GM04504 (cell line): ENCODE measurements at places on chromosomes 13 and 19.

DNA sequence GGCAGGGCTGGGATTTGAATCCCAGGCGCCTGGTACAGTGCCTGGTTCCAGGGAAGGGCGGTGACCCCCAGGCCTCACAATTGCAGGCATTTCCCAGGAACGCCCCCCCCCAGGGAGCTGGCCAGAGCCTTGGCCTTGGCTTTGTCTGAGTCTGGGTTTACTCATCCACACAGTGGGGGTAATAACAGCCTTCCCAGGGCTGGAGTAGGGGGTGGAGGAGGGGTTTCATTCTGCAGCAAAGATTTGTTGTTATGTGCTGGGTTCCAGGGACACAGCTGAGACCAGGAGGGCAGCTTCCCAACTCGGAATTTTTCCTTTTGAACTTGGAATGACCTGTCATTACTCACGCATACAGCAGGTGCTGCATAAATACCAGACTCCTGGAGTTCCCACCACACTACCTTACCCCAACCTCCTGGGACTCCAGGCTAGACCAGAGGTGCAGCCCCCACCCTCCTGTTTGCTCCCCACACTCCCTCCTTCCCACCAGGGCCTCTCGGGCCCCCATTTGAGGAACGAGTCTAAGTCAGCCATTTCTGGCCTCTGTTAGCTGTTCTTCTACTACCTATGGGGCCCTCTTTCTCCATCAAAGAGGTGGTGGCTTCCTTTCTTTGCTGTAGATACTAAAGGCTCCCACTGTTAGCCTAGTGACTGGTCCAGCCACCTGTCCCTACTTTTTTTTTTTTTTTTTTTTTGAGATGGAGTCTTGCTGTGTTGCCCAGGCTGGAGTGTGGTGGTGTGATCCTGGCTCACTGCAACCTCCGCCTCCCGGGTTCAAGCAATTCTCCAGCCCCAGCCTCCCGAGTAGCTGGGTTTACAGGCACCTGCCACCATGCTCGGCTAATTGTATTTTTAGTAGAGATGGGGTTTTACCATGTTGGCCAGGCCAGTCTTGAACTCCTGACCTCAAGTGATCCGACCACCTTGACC is 1.6 kb upstream of the ADAMTS10 start:
- no peak for DNase-seq

DNA sequence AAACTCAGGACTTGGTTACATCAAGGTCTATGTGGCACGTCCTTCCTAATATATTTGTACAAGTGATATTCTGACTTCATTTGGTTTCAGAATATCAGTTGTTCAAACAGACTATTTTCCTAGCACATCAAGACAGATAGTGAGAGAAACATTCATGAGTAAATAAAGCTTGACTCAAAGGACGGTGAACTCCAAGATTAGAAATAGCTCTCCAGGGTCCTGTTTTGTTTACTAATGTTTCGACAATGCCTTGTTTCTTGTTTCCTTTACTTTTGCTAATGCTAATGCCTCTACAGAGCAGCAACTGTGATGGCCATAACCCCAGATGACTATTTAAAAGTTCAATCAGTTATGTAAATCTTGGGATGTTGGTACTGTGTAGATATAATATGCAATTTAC is 313.9 kb downstream of the KLF12 start:
- DNase-seq = no peak

- DNase-seq = no peak
Measured at GRCh38 chr13:104086210-104086609, 1020.0 kb upstream of the SLC10A2 start.

GRCh38 chr13:114142640-114143490 is 10.4 kb upstream of the RASA3 start:
- DNase-seq = no peak

- no peak for DNase-seq
Measured at GRCh38 chr19:40745402-40745780, 4.9 kb downstream of the ACTMAP start.

- no peak for DNase-seq
Measured at GRCh38 chr19:49488046-49488862, 846 bp downstream of the RPL13A start.

- DNase-seq = no peak
Measured at GRCh38 chr13:34422956-34423355, 519.1 kb upstream of the NBEA start.

DNA sequence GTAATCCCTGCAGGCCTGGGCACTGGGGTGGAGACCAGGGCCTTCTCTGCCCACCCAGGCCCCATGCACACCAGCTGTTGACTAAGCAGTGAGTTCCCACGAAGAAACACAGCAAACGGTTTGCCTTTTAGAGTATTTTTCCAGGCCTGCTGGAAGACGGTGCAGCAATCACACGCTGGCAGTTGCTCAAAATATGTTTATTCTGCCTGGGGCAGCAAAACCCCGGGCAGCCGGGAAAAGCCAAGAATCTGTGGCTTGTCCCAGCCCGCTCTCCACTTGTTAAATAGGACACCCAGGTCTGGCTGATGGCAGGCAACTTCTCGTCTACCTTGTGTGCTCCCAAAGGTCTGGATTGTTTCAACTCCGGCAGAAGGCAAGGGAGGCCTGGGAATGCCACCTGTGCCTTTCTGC is 40.8 kb downstream of the GGACT start:
- no peak for DNase-seq

DNA sequence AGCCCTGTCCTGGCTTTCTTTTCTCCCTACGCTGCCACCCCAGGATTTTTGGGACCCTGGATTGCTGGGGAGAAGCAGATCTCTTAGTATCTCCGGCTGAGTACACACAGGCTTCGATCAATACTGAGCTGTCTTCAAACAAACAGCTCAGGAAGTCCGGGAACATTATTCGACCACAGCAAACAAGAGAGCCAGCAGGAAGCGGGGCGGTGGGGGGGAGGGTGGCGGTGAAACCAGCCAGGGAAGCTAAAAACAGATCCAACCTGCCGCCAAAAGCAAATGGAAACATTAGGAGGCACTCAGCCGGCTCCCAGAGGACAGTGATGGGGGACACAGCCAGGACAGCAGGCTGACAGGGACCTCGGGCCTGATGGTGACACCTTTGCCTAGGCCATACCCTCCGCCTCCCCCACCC is 12.2 kb upstream of the BCAM start:
- DNase-seq = no peak

DNA sequence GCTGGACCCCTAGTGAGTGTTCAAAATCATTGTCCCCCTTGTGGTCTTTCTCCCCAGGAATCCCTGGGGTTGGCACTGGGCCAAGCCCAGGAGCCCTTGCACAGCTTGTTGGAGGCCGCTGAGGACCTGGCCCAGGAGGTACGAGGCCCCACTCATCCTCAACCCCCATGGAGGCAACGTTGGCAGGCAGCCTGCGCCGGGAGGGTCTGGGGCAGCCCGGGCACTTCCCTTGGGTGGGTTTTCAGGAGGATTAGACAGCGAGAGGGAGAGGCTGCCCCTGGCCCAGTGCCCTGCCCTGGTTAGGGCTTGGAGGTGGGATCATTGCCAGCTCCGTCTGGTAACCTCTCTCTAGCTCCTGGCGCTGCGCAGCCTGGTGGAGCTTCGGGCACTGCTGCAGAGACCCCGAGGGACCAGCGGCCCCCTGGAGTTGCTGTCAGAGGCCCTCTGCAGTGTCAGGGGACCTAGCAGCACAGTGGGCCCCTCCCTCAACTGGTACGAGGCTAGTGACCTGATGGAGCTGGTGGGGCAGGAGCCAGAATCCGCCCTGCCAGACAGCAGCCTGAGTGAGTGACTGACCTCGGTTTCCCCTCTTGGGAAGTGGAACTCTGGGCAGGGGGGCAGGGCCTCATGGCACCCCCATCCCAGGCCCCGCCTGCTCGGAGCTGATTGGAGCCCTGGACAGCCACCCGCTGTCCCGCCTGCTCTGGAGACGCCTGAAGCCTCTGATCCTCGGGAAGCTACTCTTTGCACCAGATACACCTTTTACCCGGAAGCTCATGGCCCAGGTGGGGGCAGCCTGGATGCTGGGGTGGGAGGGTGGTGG is 3.0 kb downstream of the ABCA7 start:
- no peak for DNase-seq

GRCh38 chr13:102913914-102914313 is 68.1 kb downstream of the ERCC5 start:
- DNase-seq = peak; percentile 10

GRCh38 chr19:52274191-52274590 is 4.8 kb downstream of the ZNF766 start:
- DNase-seq = no peak

DNA sequence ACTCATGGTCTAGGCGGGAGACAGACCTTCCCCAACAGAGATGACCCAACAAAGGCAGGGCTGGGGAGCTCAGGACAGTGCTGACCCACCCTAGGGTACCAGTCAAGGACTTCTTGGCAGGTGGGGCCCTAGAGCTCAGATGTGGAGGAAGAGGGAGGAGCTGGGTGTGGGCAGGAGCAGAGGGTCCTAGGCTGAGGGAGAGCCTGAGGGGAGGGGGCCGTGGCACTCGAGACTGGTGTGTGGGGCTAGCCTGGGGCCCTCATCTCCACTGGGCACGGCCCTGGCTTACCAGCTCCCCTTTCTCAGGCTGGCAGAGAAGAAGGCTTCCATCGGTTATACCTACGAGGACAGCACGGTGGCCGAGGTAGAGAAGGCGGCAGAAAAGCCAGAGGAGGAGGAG is 18.6 kb downstream of the CLASRP start:
- no peak for DNase-seq

DNA sequence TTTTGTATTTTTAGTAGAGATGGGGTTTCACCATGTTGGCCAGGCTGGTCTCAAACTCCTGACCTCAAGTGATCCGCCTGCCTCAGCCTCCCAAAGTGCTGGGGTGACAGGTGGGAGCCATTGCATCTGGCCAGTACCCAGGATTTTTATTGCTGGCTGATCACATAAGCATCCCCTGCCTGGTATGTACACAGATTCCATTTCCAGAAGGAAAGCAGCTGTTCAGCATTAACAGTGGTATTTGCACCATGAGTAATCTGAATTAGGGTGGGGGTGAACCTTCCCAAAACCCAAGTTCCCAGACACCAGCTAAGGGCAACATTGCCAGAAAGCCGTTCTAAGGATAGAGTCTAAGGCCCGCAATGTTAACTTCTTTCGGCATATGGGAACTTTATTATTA is 7.3 kb downstream of the ZNF555 start:
- DNase-seq = peak; percentile 35

GRCh38 chr19:56139847-56140582 is 1.1 kb upstream of the ZNF444 start:
- DNase-seq = no peak

GRCh38 chr13:77701305-77701704 is 3.8 kb downstream of the SLAIN1 start:
- DNase-seq = no peak

DNA sequence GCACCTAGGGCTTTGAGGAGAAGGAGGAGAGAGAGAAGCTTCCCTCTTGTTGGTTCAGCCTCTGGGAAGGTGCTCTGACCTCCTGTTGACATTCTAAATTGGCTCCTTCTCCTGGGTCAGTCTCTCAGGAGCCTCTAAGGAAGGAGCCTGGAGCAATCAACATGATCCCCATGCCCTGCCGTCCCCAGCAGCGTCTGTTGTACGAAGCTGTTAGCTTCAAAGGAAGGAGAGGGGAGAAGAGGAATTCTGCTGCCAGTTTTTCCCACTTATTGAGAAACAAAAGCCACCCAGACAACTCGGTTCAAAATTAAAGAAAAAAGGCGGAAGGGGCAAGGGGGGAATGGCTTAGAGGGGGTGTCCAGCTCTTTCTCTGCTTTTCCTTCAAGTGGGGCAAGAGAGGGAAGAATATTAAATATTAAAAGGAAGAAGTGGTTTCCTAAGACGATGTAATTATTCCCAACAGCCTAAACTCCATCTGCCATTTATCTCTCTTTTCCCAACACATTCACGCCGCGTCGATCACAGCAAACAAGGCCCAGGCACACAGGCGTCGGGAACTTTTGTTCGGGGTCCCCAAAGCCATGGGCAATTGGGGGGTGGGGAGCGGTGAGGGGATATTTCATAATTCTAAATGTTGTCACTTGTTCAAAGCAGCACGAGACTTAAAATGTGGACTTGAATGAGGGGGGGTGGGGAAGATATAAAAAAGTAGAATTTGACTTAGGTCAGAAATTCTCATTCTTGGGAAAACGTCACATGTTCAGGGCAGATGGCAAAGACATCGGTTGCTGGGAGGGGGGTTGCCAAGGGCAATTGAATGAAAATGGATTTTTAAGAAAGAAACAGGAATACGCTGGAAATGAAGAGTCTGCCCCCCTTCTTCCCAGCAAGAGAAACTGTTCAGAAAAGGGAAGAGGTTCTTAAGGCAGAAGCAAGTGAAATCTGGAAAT is 116.8 kb upstream of the CACNA1A start:
- DNase-seq = no peak

- peak; percentile 39 for DNase-seq
Measured at GRCh38 chr13:21837841-21838551, 167.1 kb downstream of the FGF9 start.

DNA sequence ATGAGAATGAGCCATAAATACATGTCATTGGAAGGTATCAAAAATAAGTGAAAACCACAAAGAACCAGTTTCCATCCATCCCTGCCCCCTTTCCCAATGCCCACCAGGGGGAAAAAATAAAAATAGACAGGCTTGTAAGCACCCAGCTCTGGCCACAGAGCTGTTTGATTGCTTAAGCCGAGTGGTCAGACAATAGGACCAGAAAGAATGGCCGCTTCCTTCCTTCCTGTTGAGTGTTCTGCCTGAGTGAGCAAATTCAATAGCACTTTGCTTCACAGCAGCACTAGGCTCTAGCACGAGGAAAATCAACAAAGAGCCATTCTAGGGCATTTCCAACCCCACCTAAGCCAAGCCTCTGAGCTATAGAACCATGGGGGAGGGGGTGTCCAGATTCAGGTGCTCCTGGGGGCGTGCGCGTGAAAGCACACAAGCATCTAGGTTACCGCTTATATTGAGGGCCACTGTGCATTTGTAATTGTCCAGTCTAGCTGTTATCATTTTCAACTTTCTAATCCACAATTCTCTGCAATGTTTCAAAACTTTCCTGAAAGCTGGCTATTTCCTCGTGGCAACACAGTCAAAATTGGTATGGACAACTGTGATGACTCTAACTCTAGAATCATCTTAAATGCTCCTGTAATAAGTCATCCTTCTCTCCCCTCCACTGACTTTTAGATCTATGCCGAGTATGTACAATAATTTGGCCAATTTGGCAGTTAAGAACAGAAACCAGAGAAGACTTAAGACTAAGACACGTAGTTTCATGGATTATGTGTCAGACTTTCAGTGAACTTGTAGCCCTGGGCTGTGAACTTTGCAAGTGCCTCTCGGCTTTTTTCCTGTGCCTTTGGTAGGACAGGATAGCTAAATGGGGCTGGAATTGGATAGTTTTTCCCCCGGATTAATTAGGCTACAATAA is 64.3 kb downstream of the SPRY2 start:
- no peak for DNase-seq

GRCh38 chr19:7742991-7743390 is 4.3 kb downstream of the CD209 start:
- no peak for DNase-seq

- DNase-seq = no peak
Measured at GRCh38 chr19:48881741-48882657, 9.8 kb downstream of the PPP1R15A start.

- no peak for DNase-seq
Measured at GRCh38 chr13:111215081-111216047, 100.3 kb downstream of the ARHGEF7 start.

DNA sequence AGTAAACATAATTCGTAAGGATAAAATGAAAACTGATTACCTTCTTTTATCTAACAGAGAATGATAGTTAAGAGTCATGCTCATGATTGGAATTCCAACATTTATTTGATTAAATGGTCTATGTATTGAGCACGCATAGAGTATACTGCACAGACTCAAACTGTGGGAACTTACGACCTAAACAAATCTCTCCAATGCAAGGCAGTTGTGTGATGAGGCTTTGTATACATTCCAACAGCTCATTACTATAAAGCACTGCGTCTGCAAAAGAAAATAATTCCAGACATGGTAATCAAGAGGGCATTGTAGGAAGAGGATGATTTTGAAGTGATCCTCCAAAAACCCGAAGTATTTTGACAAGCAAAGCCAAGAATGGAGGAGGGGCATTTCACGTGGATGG is 169.5 kb downstream of the NUFIP1 start:
- no peak for DNase-seq
